ENCODE measurements at places on chromosomes 5 and 9.

DNA sequence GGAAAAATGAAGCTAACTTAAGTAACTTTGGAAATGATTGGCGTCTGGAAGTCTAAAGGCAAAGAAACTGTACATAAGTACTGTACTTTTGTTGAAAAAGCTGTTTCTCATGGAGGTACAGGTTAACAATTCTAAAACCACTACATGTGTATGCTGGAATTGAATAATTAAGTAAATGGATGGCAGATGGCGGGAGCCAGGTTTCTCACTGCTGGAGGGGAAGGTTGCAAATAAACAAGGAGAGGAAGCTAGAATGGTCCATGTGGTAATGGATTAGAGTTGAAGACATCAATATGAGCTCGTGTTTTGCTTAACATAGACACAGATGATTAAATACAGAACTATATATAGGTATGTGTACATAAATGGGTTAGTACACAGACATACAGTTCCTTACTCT lies 43.2 kb upstream of the ASTN2 start:
- no peak for DNase-seq

DNA sequence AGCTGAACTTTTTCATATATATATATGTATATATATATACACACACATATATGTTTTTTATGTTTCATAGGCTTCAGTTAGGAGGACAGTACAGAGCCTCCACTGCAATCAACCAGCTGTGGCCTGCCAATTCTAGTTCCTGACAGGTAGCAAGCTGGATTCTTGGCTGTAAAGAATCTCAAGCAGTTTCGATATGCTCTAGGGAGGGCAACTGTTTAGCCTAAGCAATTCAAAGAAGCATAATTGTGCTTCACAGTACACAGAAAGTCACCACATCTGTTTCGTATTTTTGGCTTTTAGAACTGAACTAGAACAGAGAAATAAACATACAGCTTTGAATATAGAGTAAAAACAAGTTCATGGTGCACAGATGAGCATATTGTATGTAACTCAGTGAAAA lies 152.4 kb upstream of the ARRDC3 start:
- DNase-seq, result no peak

DNA sequence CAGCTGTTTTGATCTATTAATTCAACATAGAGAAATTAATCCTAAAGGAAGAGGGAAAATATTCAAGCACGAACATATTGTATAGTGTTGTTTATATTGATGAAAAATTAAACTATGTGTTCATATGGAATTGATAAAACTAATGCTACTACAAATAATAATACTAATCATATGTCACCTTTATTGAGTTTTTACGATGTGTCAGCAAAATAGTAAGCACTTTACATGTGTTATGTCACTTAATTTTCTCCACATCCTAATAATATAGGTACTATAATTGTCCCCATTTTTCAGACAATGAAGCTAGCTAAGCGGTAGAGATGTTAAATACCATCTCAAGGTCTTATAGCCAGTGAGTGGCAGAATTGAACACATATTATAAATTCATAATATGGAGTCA lies 2008.5 kb upstream of the WWC1 start:
- DNase-seq, result no peak

DNA sequence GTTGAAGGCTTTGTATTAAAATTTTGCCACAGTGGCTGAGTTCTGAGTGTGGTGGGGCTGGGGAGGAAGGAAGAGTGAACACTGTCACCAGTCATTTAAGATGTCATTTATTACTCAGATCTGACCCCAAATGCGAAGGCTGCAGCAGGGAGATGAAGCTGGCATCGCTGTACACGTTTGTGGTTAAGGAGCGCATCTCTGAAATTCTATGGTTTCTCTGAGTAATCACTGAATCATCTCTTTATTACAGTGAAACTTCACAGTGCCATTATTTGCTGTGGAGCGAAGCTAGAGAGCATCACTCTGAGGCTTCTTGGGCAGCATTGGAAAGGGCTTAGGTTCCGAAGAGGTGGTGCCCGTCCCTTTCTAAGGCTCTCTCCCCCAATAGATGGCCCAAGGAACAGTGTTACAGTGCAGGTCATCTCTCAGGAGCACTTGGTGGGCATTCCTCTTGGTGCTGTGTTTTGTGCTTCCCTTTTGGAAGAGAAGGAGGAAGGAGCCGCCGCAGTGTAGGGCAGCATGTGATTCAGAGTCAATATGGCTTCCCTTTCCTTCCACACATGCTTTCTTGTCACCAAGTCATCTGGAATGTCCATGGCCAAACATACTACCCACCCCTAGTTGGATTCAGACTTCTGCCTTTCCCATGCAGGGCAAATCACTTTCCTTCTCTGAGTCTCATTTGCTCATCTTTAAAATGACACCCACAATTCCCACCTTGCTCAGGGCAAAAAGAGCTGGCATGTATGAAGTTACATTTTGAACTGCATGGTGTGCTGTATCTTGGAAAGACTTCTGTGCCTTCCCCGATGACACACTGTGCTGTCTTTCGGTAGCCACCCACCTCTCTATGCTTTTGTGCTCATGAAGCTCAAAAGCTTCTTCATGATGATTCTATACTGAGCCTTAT lies 9.3 kb upstream of the TEX48 start:
- no peak for DNase-seq

DNA sequence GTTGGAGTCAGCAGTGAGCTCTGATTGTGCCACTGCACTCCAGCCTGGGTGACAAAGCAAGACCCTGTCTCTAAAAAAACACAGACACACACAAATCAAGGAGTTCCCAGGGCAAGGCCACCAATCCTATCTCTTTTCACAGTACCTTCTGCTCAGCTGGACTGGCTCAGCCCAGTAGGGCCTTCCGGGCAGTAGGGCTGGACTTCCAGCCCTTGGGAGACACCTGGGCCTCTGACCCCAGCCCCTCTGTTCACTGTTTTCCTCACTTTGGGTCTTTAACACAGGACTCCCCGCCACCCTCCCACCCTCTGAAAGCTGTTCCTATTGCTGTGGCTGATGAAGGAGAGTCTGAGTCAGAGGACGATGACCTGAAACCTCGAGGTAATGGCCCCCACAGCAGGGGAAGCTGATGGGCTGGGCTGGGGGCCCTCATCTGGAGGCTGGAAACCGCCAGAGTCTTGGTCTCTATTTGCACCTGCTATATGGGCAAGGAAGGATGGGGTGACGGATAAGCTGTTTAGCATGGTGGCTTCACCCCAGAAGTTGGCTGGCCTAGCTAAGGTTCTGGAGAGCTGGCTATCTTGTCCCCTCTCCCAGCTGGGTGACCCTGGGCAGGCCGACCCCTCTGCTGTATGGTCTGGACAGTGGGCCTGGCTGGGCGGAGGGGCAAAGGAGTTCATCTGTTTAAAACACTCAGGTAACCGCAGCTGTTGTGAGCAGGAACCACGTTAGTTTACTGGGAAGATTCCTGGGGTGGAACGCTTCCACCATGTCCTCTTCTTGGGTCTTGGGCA lies 25.6 kb downstream of the USP20 start:
- no peak for DNase-seq

All from GM12891 (cell line).